ENCODE measurements at places on chromosomes 1 and 21.

- no peak for DNase-seq
These were observed 10.9 kb upstream of the GSTM3 start for GRCh38 chr1:109751531-109752260.

GRCh38 chr1:159980786-159981185, 26.7 kb upstream of the SLAMF9 start:
- no peak for DNase-seq

- no peak for DNase-seq
These were observed 1.2 kb downstream of the SPRR2B start for GRCh38 chr1:153070243-153070642.

DNA sequence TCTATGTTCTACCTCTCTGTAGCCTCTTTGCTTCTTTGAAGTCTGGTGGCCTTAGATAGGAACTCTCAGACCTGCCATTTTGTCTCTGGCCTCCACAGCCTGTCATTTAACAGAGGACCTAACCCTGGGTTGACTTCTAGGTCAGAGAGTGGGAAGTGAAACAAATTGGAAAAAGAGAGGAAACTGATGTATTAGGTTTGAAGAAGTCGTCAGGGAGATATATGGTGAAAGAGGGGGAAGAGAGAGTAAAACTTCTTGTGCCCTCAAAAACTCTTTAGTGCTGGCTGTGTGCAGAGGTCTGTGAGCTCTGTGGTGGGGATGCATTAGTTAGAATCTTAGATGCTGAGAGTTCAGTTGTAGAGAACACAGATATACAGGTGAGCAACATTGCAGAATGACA, 30.2 kb upstream of the CD1D start:
- no peak for DNase-seq

GRCh38 chr1:60134716-60135115, 61.1 kb upstream of the C1orf87 start:
- DNase-seq: no peak

- DNase-seq: no peak
These were observed 46.5 kb downstream of the PRDM16 start for GRCh38 chr1:3115275-3116149.

DNA sequence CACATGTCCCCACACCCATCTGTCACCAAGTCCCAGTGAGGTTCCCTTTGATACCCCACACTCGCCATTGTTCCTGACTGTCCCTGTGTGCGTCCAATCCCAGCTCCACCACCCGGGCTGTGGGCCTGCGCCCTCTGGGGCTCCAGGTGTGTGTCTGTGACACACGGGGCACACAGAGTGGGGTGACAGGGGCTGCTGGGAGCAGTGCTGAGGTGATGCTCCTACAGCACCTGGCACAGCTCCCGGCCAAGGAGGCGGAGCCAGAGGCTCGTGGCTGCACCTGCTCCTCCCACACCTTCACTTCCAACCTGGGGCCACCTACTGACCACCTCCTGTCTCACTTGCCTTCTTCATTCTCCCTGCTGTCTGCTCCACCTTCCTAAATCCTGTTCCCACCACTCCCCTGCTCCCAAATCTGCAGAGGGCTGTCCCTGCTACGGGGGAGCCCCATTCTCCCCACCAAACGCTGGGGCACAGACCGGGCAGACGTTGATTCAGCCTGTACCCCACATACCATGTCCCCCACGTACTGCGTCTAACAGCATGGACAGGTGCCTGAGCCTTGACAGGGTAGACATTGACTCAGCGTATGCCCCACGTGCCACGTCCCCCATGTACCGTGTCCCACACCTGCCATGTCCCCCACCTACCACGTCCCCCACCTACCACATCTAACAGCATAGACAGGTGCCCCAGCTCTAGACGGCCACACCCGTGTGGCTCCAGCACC, 16.4 kb downstream of the WDR4 start:
- DNase-seq: peak; percentile 31

DNA sequence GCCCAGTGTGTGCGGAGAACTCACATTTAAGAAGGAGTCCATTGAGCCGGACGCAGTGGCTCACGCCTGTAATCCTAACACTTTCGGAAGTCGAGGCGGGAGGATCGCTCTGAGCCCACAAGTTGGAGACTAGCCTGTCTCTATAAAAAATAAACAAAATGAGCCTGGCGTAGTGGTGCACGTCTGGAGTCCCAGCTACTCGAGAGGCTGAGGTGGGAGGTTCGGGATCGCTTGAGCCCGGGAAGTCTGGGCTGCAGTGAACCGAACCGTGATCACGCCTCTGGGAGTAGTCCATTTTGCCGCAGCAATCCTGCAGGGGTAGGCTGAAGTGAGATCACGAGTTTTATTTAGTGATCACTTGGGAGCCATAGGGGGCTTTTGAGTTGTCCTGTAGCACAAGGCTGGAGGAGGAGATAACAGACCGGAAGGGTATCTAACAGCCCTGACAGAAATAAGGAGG, 497 bp upstream of the FUCA1 start:
- DNase-seq: no peak

- no peak for DNase-seq
These were observed 39.1 kb downstream of the DISC1 start for GRCh38 chr1:231665726-231666125.

GRCh38 chr1:207342332-207342731, 20.9 kb downstream of the CD55 start:
- no peak for DNase-seq

DNA sequence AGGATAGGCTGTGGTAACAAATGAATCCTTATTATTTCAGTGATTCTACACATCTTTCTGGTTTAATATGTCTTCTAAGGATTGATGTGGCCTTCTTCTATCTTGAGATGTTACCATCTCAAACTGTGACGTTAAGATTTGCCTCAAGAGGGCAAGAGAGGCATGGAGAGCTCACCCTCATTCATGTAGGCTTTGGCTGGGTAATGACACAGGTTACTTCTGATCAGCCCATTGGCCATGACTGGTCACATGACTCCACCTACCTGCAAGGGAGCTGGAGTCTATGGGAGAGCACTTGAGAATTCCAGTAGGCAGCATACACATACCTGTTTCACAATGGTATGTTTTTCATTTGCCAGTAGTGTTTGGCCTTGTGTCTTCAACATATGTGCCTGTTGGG, 30.0 kb downstream of the CACHD1 start:
- peak; percentile 23 for DNase-seq

DNA sequence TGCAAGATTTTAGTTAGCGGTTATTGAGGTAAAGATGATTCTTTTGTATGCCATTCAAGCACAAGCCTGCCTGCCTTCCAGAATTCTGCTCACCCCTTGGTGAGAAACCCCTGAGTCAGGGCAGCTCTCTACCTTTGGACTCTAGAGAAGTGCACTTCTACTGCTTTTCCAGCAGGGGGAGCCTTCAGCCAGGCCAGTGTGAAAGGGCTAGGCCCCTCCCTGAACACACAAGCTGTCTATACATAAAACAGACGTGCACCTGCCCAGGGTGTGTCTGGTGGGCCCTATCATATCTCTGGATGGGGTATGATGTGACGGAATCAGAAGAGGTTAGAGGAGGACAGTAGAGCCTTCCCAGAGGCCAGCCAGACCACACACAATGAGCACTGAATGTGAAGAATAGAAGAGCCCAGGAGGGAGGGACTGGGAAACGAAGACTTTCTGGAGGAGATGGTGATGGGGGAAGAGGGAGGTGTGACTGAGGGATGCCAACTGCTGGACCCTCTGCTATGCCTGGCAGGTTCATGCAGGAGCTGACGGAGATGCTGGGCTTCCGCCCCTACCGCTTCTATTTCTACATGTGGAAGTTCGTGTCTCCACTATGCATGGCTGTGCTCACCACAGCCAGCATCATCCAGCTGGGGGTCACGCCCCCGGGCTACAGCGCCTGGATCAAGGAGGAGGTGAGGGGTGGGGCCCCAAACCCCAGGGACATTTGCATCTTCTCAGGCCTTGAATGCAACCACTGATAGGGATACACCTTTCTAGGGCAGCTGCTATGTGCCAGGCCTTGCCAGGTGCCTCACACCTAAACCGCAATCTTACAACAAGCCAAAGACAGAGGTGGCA, 13.0 kb upstream of the KCNC4 start:
- peak; percentile 75 for DNase-seq

DNA sequence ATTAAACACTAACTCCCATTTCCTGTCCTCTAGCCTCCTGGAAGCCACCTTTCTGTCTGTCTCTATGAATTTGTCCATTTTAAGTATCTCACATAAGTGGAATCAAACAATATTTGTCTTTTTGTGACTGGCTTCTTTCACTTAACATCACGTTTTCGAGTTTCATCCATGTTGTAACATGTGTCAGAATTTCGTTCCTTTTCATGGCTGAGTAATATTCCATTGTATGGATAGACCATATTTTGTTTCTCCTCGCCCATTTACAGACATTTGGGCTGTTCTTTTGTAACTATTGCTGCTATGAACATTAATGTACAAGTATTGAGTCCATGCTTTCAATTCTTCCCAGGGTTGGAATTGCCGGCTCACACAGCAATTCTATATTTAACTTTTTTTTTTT, 15.7 kb upstream of the H6PD start:
- DNase-seq: no peak
